ENCODE measurements at places on chromosomes 11 and 22. TPM values are rescaled to one million over a fixed set of nuclear protein-coding genes. Genes with fewer than 3 reads are reported as not detected.

The OR51B5 gene
- total RNA-seq, result not detected

The PICK1 gene
- 26.5 TPM for total RNA-seq

The PRDX5 gene
- 362 TPM for total RNA-seq

The CNIH2 gene
- not detected for total RNA-seq

The XKR3 gene
- not detected for total RNA-seq

The MFRP gene
- not detected for total RNA-seq

The KIRREL3 gene
- total RNA-seq, result 0.35 TPM

The RFPL3 gene
- total RNA-seq, result not detected

The OR4X1 gene
- total RNA-seq, result not detected

The OR52N4 gene
- total RNA-seq, result not detected

The SLC22A9 gene
- total RNA-seq, result not detected

The DEUP1 gene
- total RNA-seq, result not detected

The BUD13 gene
- total RNA-seq, result 7.2 TPM

The TMPRSS4 gene
- not detected for total RNA-seq

The RHOG gene
- 18.6 TPM for total RNA-seq

The FAM181B gene
- total RNA-seq, result 0.07 TPM

The ST14 gene
- total RNA-seq, result 2.1 TPM

The OR52A1 gene
- total RNA-seq, result not detected

The VSTM5 gene
- total RNA-seq, result not detected

The SOX6 gene
- 16.9 TPM for total RNA-seq

The OR5AS1 gene
- not detected for total RNA-seq

The CCDC179 gene
- not detected for total RNA-seq

The MYO7A gene
- 4.6 TPM for total RNA-seq

The NPAS4 gene
- not detected for total RNA-seq
